SJSA1 (cell line): ENCODE measurements at places on chromosomes 3 and 15.

DNA sequence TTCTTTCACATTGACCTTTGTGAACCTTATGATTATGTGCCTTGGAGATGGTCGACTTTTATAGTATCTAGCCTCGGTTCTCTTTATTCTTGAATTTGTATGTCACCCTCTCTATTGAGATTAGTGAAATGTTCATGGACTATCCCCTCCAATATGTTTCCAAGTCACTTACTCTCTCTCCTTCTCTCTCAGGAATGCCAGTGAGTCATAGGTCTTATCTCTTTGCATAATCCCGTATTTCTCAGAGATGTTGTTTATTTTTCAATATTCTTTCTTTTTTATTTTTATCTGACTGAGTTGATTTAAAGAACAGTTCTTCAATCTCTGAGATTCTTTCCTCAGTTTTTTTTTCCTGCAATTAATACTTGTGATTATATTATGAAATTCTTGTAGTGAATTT lies 411.6 kb upstream of the CADM2 start:
- no peak for DNase-seq

- no peak for DNase-seq
Observed at GRCh38 chr3:2771193-2771592, 339.0 kb downstream of the IL5RA start.

- DNase-seq: no peak
Observed at GRCh38 chr3:20558161-20558560, 372.2 kb upstream of the SGO1 start.

DNA sequence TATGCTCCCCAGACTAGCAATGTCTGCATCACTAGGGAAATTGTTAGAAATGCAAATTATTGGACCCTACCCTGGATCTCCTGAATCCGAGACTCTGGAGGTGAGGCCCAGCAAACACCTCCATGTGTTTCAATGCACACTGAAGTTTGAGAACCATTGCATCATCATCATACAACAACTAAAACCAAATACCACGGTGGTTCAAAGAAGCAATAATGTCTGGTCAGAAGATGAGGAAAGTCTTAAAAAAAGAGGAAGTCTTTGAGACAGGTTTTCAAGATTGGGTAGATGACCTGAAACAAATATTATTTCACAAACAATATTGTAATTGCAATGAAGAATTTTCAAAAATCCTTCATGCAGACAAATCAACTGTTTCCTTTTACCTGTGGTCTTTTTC lies 60.3 kb upstream of the TRA2B start:
- no peak for DNase-seq

DNA sequence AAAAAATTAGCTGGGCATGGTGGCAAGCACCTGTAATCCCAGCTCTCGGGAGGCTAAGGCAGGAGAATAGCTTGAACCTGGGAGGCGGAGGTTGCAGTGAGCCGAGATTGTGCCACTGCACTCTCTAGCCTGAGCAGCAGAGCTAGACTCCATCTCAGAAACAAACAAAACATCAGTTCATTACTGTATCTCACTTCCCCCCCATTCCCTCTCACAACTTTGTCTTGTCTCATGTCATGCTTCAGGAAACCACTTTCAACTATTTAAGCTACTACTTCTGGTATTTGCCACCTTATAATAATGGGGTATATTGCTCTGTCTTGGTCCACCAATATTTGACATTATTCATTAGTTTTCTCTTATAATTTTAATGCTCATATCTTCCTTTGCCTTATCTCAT lies 26.2 kb downstream of the PIK3CA start:
- DNase-seq: no peak

DNA sequence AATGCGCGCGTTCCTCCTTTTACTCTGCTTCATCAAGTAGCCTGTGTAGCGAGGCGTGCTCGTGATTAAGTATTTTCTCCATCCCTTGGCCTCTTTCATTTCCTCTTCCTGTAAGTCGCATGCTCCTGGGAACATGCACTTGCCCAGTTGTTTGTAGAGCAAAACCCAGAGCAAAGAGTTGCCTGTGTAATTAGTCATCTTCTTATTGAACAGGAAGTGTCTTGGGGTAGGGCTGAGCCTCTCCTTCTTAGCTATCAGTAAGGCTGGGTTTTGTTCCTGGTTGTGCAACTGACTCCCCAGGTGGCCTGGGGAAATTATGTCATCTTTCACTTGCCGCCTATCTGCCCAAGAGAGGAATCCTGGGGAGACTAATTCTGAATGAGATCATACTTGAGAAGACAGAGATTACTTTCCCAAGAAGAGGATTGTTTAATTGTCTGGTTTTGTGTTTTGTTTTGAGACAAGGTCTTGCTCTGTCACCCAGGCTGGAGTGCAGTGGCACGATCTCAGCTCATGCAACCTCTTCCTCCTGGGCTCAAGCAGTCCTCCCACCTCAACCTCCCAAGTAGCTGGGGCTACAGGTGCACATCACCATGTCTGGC lies 14.9 kb downstream of the LIPH start:
- DNase-seq: peak; percentile 50

GRCh38 chr3:149871855-149872254 lies 58.8 kb downstream of the RNF13 start:
- DNase-seq: no peak

GRCh38 chr3:134212967-134213665 lies 37.5 kb downstream of the RYK start:
- DNase-seq: peak; percentile 78

DNA sequence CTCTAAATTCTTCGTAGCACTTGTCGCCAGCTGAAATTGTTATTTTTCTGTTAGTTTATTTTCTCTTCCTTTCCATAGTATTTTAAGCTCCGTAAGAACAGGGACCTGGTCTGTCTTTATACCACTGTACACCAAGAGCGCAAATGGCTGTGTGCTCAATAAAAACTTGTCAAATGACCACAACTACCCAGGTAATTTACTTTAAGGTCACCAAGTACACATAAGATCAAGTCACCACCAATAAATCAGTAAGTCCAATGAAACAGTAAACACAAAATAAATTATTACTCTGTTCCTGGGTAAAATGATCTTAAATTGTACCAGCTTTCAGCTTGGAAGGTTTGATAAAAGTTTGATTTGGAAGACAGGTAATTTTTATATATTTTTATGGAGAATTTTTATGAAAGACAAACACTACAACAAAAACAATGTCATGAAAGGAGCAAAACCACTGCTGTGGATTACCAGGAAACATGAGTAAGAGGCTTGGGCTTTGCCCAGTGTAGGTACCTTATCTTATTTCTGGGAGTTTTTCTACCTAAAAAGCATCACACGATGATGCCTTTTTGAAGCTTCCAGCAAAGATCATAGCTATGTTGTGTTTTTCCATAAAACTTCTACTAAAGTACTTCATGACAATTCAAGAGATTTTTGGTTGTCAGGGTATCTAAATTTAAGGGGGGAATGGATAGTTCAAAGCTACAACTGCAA lies 406.8 kb downstream of the SHQ1 start:
- DNase-seq: no peak

DNA sequence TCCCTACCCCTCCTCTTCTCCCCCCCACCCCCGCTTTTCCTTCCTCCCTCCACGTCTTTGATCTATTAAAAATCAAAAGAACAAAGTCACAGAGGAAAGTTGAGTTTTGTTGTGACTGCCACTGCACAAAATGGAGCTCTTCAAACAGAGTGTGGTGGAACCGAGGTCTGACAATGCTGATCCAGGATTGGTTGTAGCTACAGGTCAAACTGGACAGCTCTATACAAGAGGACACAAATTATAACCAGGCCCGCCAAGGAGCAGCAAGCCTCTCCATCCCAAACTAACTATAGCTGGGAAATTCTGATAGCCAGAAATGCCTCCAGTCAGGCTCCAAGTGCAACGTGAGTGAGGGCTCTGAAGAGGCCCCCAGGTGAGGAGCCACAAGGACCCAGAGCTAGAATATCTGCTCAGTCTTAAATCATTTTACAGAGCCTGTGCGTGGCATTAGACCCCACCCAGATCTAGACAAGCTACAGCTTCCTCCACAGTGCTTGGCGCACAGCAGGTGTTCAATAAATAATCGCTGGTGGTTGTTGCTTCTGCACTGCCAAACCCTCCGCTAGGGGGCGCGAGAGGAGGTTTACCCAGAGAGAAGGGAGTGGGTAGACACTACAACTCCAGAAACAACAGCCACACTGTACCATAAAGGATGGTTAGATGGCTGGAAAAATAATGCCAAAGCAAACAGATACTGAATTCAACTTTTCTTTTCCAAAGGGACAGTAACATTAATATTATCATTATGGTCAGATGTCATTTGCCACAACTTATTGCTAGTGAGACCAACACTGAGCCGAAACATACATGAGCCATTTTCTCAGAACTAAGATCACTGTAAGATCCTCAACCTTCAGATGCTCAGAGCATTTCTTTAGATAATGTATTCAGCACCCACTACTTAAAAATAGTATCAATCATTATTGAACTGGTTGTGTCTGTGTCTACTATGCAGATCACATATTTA lies 44.6 kb downstream of the ZIC4 start:
- peak; percentile 11 for DNase-seq

DNA sequence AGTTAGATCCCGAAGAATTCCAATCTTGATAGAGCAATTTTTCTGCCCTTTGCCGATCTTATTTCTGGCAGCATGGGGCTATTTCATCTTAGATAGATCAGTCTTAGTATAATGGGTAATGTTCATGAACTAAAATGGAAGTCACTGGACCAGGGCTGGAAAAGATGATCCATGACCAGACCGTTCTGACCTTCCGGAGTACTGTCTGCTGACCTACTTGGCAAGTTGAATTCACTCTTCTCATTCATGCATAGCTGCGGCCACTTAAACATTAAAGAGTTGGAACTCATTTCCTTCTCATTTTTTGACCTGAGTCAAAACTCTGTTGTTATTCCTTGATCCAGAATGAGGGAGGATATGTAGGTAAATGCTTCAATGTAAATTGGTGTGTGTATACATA lies 32.5 kb downstream of the GMNC start:
- no peak for DNase-seq

GRCh38 chr3:10015461-10015904 lies 10.8 kb upstream of the FANCD2 start:
- peak; percentile 69 for DNase-seq

- DNase-seq: no peak
Observed at GRCh38 chr3:62636235-62636826, 238.9 kb downstream of the CADPS start.

- DNase-seq: no peak
Observed at GRCh38 chr15:66491846-66492245, 5.7 kb downstream of the SNAPC5 start.

GRCh38 chr3:56911363-56911762 lies 109.6 kb upstream of the ARHGEF3 start:
- DNase-seq: no peak

- no peak for DNase-seq
Observed at GRCh38 chr3:69065318-69065964, 13.3 kb upstream of the TMF1 start.

- no peak for DNase-seq
Observed at GRCh38 chr3:89654031-89654430, 546.6 kb downstream of the EPHA3 start.

DNA sequence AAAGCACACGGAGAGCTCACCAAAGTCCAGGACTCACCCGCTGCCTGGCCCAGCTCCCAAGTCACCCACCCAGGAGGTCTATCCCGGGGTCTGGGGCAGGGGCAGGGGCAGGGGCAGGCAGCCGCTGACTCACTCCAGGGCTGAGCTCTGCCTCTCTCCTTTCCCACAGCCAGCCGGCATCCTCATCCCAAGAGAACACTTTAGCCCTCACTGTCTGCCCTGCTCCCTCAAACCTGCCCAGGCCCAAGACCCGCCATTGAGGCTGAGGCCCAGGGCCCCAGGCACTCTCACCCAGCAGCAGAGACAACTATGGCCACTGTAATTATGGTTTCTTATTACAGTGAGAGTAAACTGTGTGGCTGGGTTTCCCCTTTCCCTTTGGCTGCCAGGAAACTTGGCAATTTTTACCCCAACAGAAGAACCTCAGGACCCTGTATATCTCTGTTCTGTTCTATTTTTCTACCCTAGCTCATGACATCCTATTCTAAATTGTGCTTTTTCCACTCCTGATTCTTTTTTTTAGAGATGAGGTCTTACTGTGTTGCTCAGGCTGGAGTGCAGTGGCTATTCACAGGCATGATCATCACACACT lies 53.0 kb downstream of the IQSEC1 start:
- DNase-seq: no peak

- DNase-seq: no peak
Observed at GRCh38 chr3:5699313-5699712, 511.8 kb downstream of the EDEM1 start.

- no peak for DNase-seq
Observed at GRCh38 chr3:18425641-18426257, 610 bp upstream of the SATB1 start.

DNA sequence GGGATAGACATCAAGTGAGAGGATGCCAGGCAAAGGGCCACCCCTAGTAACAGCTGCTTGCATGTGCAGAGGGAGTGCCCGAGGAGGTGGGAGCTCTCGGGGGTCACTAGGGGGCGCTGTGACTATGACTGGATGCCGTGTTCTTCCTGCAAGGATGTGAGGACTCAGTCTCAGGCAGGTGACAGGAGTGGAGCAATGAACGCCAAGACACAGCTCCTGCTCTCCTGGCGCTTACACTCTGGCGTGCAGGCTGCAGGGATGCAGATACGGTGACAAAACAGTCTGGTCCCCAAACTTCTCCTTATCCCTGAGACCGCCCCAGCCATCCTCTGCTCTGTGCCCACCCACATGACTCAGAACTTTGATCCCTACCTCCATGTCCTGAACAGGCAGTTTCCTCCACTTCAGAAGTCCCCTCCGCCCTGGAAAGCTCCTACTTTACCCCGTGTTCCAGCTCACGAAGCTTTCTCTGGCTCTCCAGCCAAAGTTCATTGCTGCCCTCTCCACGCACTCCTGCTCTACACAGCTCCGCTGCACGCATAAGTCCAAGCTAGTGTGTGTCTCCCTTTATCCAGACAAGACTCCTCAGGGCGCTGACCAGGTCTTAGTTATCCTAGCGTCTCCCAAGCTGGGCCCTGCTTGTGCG lies 14.7 kb downstream of the RHOV start:
- peak; percentile 78 for DNase-seq

GRCh38 chr15:94411285-94411684 lies 179.9 kb downstream of the MCTP2 start:
- DNase-seq: no peak

- no peak for DNase-seq
Observed at GRCh38 chr3:125334675-125335560, 40.2 kb downstream of the ZNF148 start.

- no peak for DNase-seq
Observed at GRCh38 chr3:186088335-186088734, 20.6 kb downstream of the ETV5 start.

DNA sequence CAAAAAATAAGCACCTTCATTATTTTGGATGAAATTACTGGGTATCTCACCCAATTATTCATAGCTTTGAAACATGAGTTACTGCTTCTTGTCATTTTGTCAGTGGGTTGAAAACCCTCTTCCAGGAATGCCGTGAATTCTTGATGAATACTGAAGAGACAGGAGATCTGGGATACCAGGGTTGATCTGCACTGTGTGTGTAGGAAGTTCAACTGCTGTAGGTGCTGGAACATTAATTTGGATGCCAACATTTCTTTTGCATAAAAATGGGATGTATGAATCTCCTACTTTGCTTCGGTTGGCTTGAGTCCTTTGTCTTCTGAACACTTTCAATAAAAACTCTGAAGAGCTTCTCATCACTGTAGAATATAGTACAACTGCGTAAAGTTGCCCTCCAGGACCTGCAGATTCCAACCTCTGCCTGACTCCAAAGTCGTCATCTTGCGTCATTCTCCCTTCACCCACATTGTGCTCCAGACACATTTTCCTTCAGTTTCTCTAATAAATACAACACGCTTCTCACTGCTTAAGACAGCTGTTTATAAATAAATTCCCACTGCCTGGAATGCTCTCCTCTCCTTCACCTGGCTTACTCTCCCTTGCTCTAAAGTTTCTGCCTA lies 312.7 kb upstream of the TGFBR2 start:
- DNase-seq: no peak

GRCh38 chr3:43752905-43753304 lies 62.2 kb downstream of the ABHD5 start:
- DNase-seq: no peak
